HT1080 (cell line): ENCODE measurements at places on chromosomes 5 and 9. TPM values are rescaled to one million over a fixed set of nuclear protein-coding genes. Genes with fewer than 3 reads are reported as not detected.

- peak; percentile 10 for DNase-seq
Measured at GRCh38 chr9:5095795-5096194, 89.6 kb downstream of the INSL6 start.

GRCh38 chr5:111337133-111337532 is 112.9 kb downstream of the CAMK4 start:
- DNase-seq: no peak

DNA sequence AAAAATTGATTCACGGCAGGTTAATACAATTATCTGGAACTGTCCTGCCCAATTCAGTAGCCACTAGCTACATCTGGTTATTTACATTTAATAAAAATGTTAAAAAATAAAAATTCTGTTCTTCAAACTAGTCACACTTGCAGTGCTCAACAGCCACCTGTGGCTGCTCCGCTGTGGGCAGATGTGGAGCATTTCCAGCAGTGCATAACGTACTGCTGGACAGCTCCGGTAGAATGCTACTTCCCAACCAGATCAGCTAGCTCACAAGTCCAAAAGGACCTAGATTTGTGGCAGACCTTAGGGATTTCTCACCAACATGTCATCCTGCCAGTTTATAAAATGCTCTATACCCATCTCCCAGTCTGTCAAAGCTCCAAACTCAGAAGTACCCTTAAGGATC is 42.8 kb downstream of the SETX start:
- no peak for DNase-seq

- peak; percentile 78 for DNase-seq
Measured at GRCh38 chr5:2149195-2149539, 266.4 kb upstream of the IRX4 start.

GRCh38 chr5:65032250-65032649 is 263.5 kb downstream of the CWC27 start:
- peak; percentile 92 for DNase-seq

GRCh38 chr9:113808391-113809358 is 67.4 kb upstream of the ZNF618 start:
- peak; percentile 67 for DNase-seq

GRCh38 chr9:89467278-89467625 is 30.7 kb downstream of the SEMA4D start:
- no peak for DNase-seq

GRCh38 chr5:97044052-97044451 is 98.4 kb downstream of the LIX1 start:
- DNase-seq: peak; percentile 65

- DNase-seq: no peak
Measured at GRCh38 chr5:128534726-128535125, 3.3 kb downstream of the FBN2 start.

GRCh38 chr9:128340691-128341434 is 536 bp downstream of the SLC27A4 start:
- DNase-seq: no peak

DNA sequence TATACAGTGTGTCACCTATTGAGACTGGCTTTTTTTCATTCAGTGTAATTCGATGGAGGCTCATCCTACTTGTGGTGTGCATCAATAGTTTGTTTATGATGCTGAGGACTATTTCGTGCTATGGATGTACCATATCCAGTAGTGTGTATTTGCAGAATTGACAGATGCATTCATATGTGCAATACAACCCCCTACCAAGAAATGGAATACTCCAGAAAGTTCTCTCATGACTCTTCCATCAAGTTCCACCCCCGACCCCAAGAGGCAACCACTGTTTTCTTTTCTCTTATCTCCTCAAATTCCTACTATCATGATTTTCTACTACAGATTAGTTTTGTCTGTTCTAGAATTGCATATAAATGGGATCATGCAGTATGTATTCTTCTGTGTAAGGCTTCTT is 21.9 kb downstream of the FBXO10 start:
- DNase-seq: no peak

GRCh38 chr9:79939819-79940218 is 368.1 kb downstream of the TLE4 start:
- DNase-seq: no peak

DNA sequence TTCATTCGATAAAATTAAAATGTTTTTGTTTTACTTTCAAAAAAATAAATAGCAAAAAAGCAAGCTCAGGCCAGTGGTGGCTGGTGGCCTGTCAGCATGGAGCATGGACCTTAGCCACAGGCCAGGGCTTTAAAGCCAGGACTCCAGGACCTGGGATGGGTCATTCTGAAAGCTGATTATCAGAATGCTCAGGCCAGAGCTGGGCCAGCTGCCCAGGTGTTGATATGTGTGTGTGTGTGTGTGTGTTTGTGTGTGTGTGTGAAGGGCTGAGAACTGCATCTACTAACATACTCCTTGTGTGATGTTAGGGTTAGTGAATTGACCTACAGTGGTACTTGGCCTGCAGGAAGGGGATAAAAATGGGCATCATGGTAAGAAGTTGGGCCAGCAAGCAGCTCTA is 21.5 kb downstream of the PALM2AKAP2 start:
- no peak for DNase-seq

GRCh38 chr5:121029536-121030245 is 565.6 kb downstream of the PRR16 start:
- no peak for DNase-seq

- peak; percentile 41 for DNase-seq
Measured at GRCh38 chr5:169688106-169688505, 51.0 kb downstream of the DOCK2 start.

GRCh38 chr9:125822902-125823301 is 75.7 kb downstream of the PBX3 start:
- no peak for DNase-seq

GRCh38 chr9:37918665-37919170 is 14.8 kb upstream of the SLC25A51 start:
- no peak for DNase-seq

- peak; percentile 8 for DNase-seq
Measured at GRCh38 chr5:59420596-59420995, 472.9 kb downstream of the PDE4D start.

- no peak for DNase-seq
Measured at GRCh38 chr5:10248378-10249260, 1.1 kb downstream of the ATPSCKMT start.

DNA sequence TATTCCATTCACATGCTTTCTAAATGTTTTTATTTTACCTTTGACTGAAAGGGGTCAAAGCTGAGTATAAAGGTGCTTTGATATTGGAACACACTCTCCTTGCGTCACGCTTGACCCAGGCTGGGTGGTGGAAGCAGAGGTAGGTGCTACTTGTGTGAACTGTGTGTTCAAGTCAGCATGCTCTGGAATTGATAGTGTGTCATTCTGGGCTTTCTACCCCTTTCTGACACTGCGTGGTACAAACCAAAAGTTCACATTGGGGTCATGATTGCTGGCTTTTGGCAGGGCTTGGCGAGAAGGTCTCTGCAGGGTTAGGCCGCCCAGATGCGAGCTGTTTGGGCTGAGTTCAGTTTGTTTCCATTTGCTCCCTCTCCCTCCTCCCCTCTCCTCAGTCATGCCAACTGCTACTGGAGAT is 131.8 kb downstream of the ADAMTSL1 start:
- DNase-seq: no peak

- no peak for DNase-seq
Measured at GRCh38 chr5:100758306-100758705, 144.8 kb downstream of the ST8SIA4 start.

DNA sequence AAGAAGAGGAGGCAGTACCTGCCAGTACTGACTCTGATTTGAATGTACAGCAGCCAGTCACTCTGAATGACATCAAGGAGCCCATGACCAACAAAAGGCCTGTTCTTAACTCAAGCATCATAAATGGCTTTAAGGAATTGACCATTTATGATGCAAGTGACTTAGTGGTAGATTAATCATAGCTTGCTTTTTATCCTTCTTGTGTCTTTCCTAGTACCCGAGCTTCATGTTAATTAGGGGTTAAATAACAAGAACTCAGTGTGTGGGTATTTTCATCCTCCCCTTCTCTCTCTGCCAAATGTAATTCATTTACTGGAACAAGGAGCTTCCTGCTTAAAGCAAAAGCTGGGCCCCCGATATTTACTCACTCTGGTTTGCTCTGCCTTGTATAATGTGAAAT is 146.5 kb downstream of the UNC13B start:
- DNase-seq: no peak

DNA sequence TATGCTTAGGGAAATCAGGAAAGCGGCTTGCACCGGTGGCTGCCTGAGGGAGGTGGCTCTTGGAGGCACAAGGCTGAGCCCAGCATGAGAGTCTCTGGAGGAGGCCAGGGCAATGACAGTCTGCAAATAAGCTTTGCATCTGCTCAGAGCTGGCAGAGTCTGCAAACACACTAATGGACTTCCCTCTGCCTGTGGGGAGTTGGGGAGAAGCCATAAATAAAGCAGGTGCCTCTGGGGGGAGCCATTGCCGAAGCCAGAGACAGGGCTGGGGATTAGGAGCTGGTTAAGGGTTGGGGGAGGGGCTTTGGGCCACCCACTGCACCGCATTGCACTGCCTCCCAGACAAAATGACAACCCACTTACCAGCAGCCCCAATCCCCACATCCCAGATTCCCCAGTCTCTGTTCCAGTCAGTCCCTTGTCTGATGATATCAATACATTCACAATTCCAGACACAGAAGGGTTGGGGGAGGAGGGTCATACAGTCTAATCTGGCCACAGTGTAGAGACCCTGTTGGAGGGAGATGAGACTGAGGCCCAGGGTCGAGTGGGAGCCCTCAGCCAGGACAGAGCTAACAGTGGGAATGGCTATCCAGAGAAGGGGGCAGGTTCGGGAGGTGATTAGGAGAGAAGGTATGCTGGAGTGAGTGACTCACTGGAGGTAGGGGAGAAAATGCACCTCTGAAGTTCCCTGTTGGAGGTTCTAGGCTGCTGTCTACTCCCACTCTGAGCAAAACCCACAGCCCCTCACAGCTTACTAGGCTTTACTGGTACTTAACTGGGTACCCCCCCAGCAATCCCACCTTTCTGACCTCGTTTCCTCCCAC is 53.7 kb downstream of the PAX5 start:
- DNase-seq: no peak

DNA sequence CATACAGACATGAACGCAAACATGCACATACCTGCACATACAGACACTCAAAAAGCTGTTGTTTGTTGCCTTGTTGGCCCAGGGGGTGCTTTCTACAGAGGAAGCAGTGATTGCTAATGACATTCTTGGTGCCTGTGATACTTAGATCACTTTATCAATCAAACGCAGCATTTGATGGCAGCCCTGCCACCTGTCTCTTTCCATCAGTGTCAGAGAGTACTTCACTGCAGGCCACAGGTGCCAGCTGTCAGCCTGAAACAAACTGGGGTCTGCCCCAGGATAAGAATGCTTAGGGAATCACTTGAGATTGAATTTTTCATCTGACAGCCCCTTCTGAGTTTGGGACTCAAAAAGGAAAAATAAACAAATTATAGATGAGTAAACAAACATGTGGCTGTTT is 388.9 kb upstream of the SGCD start:
- no peak for DNase-seq

The DOLPP1 gene
- 20.5 and 23.8 TPM in 2 replicates for total RNA-seq

The SREK1 gene
- total RNA-seq: 47.5 and 87.6 TPM in 2 replicates

The STOML2 gene
- 286 and 296 TPM in 2 replicates for total RNA-seq

The RFX3 gene
- total RNA-seq: 1.4 and 1.5 TPM in 2 replicates

The COL15A1 gene
- total RNA-seq: 0.13 and 0.14 TPM in 2 replicates

The RBM27 gene
- total RNA-seq: 16.1 and 21.9 TPM in 2 replicates

The PCA3 gene
- total RNA-seq: not detected in 2 replicates

The TXNDC8 gene
- total RNA-seq: not detected in 2 replicates

The HAPLN1 gene
- total RNA-seq: not detected in 2 replicates
